CD4-positive, alpha-beta T cell treated with Interleukin-10 for 1 hour (primary cell): ENCODE measurements at places on chromosomes 2 and 18.

DNA sequence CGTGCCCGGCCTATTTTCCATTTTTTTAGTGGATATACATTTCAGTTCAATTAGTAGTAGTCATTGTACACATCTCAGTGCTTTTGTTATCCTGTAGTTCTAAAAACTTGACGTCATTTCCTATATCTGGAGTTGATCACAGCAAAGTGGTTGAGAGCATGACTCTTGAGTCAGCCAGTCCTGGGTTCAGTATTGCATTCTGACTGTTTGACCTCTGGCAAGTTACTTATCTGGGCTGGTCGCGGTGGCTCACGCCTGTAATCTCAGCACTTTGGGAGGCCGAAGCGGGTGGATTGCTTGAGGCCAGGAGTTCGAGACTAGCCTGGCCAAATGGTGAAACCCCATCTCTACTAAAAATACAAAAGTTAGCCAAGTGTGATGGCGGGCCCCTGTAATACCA, 50.4 kb upstream of the PPM1B start:
- DNase-seq = no peak

DNA sequence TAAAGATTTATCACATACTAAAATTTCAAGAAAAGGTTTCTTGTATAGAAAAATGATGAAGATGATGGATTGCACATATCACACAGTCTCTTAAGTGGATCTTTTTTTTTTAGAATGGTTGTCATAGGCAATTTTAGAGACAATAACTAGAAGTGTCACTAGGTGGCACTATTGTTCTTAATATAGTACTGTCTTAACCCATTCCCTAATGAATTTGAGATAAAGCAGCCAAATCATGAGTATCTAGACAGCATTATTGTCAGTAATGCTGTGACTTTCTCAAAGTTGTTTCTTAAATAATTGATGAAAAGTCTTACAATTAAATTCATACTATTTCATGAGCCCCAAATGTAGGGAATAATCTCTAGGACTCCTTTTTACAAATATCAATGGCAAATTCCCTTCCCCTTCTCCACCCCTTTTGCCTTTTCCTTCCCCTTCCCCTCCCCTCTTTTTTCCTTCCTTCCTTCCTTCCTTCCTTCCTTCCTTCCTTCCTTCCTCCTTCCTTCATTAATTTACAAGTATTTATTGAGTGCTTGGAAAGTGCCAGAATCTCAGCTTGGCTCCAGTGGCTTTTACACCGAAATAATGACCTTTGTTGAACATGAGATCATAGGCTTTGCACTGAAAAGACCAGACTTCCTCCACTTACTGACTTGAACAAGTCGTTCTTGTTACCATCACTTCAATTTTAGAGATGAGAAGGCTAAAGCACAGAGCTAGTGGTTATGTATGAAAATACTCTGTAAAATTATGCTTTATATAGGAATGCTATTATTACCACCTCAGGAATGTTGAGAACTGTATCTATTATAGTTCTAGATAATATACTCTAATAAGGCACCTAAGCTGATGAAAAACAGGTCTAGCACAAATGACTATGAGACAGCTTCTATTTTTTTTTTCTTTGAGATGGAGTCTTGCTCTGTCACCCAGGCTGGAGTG, 19.8 kb downstream of the MYL12B start:
- peak; percentile 85 for DNase-seq

DNA sequence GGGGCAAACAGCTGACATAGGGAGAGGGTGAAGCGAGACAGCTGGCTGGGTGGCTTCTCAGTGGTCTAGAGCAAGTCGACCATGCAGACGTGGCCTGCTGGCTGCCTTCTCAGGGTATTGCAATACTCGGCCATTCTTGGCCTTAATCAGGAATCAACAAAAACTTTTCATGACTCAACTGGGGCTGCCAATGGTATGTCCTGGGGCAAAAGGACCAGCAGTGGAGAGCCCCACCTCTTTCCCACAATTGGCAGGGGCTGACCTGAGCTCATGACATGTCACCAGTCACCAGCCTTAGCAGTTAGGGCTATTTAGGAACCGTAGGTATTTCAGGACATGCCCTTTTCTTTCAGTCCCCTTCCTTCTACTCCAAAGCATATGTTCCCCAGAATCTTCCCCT, 19.1 kb downstream of the PLA2R1 start:
- DNase-seq = no peak

DNA sequence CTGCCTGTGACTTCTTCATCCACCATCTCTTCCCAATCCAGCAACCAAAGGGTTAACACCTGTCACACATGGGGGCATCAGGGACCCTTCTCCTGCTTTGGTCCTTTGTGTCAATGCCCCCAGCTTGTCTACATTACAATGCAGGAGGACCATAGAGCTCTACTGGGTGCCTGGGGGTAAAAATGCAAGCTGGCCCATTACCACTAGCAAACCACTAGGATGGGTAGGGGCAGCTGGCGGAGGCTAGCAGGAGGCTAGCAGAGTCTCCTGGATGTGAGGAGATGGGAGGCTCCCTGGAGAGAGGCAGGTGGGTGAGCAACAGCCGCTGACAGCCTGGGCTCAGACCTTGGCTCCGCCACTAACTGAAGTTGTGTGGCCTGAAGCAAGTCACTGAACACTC, 153.4 kb upstream of the SKOR2 start:
- DNase-seq = no peak

- DNase-seq = no peak
Measured at GRCh38 chr2:156492979-156493378, 56.8 kb downstream of the GPD2 start.
